ENCODE measurements at places on chromosomes 16 and 17.

GRCh38 chr16:76816475-76816874 lies 374.5 kb upstream of the MON1B start:
- no peak for DNase-seq

- DNase-seq = no peak
These were observed 139.5 kb upstream of the PMFBP1 start for GRCh38 chr16:72311426-72311825.

- DNase-seq = no peak
These were observed 7.6 kb downstream of the HDAC5 start for GRCh38 chr17:44115585-44116415.

GRCh38 chr17:50758524-50758923 lies 8.8 kb downstream of the ANKRD40CL start:
- DNase-seq = no peak

- peak; percentile 78 for DNase-seq
These were observed 7.6 kb downstream of the MYO1C start for GRCh38 chr17:1484676-1485422.

GRCh38 chr17:60173304-60173819 lies 23.6 kb downstream of the CA4 start:
- DNase-seq = no peak

- no peak for DNase-seq
These were observed 849 bp downstream of the CAPN15 start for GRCh38 chr16:528111-529011.

- DNase-seq = no peak
These were observed 19.3 kb downstream of the UBE2O start for GRCh38 chr17:76433693-76434092.

DNA sequence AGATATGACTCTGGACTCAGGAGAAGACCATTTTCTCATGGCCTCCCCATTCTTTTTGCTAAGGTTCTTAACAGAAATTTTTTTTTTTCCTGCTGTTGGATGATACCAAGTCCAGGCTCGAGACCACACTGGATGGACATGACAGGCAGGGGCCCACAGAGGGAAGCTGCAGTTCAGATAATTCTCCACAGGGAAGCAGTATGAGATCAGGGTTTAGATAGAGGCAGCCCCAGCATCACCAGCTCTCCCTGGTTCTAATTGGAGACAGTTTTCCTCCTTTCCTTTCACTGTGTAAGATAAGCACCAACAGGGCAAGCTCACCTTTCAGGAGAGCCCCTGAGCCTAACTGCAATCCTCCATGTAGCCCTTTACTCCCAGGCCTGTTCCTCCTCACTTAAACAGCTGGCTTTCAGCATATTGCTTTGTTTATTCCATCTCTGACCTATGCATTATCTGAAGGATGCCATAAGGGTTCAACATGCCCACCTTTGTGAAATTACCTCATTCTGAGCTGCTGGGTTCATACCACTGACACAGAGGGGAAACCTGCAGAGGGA lies 108.1 kb downstream of the SNX11 start:
- DNase-seq = no peak

- DNase-seq = no peak
These were observed 44.1 kb downstream of the RBBP6 start for GRCh38 chr16:24583494-24583893.

GRCh38 chr16:26335236-26335853 lies 643.6 kb downstream of the HS3ST4 start:
- no peak for DNase-seq

DNA sequence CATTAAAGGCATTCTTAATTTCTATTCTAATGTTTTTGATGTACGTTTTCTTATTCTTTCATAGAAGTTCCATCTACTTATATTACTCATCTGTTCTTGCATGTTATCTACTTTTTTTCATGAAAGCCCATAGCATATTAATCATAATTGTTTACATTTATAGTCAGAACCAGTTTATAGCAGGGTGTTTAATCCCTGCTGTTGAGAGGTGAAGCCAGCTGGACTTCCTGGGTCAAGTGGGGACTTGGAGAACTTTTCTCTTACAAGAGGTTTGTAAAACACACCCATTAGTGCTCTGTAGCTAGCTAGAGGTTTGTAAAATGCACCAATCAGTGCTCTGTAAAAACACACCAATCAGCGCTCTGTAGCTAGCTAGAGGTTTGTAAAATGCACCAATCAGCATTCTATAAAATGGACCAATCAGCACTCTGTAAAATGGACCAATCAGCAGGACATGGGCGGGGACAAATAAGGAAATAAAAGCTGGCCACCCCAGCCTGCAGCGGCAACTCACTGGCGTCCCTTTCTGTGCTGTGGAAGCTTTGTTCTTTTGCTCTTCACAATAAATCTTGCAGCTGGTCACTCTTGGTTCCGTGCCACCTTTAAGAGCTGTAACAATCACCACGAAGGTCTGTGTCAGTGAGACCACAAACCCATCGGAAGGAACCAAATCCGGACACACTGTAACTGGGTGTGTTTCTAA lies 120.6 kb downstream of the TANC2 start:
- DNase-seq = no peak

- DNase-seq = no peak
These were observed 40.7 kb downstream of the TBX4 start for GRCh38 chr17:61492759-61493526.

GRCh38 chr17:3907483-3908216 lies 8.6 kb downstream of the P2RX1 start:
- no peak for DNase-seq

- peak; percentile 27 for DNase-seq
These were observed 2.6 kb downstream of the RIPOR1 start for GRCh38 chr16:67531247-67531646.

DNA sequence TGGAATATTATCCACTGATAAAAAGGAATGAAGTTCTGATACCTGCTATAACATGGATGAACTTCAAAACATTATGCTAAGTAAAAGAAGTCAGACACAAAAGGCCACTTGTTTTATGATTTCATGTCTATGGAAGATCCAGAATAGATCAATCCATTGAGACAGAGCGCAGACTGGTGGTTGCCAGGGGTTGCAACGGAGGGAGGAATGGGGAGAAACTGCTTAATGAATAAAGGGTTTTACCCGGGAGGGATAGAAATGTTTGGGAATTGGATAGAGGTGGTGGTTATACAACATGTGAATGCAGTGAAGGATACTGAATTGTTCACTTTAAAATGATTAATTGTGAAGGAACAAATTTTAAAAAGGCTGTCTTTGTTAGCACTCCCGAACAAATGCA lies 30.2 kb downstream of the WDR59 start:
- no peak for DNase-seq

DNA sequence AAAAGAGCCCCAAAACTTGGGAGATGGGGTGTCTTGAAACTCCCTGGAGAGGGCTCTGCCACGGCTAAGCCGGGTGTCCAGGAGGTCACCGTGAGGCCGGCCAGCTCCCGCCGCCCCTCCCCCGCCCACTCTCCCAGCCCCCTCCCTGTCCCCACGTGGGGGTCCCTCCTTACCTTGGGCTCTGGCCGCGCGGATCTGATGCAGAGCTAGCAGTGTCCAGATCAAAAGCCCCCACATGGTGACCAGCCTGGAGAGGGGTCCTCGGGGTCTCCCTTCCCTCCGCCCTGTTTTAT lies 447 bp downstream of the SDK2 start:
- DNase-seq = no peak

DNA sequence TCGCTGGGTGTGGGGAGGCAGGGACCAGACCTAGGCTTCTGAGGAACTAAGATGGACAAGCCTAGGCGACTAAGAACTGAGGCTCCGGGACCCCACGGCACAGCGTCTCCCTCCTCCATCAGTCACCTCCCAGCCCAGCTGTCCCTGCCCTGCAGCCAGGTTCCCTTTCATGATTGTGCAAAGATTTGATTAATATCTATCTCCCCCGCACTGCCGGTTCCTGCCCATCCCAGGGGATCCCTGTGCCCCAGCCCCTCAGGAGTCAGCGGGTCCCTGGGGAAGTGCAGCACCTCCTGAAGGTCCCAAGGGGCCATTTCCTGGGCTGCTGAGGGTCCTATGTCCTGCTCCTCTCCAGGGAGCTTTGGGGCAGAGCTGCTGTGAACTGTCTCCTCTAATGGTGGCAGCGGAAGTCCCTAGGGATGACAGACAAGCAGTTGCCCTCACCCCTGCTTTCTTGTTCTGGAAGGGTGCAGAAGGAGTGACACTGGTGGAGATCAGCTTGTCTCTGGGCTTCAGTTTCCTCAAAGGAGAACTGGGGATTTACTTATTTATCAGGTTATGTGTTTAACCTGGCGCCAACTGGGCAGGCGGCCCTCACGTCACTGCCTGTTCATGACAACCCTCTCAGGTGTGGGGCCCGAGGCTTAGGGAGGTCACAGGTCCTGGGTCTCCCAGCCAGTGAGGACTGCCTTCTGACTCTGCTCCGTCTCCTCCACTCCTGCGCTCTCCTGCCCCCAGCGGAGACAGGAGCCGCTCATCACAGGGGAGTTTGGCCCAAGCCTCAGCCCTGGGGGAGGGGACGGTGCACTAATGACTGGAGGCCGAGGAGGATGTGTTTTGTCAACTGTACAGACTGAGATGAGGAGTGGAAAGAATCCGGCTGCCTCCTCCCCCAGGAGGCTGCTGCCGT lies 1.9 kb upstream of the C16orf74 start:
- no peak for DNase-seq

- no peak for DNase-seq
These were observed 19.0 kb downstream of the EMP2 start for GRCh38 chr16:10561425-10561824.

DNA sequence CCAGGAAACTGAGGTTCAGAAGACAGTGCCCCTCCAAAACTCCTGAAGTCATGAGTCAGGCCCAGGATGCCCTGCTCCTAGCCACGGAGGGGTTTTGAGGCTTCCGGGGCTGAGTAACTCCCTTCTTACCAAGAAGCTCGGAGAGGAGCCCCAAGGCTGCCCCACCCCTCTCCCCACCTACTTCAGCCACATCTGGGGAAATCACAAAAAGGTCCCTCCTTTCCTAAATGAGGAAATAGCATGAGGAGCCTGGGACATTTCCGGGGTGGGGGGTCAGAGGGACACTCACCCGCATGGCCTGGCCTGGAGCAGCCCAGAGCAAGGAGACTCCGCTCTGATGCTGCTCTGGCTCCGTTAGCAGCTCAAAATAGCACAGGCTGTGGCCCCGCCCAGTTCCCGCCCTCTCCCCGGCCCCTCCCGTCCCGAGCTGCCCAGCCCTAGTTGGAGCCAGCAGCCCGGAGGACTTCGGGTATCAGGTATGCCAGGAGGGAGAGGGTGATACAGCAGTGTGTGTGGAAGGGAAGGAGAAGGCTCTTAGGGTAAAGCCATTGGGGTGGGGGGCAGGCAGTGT lies 40.1 kb downstream of the MYO18A start:
- DNase-seq = peak; percentile 80

DNA sequence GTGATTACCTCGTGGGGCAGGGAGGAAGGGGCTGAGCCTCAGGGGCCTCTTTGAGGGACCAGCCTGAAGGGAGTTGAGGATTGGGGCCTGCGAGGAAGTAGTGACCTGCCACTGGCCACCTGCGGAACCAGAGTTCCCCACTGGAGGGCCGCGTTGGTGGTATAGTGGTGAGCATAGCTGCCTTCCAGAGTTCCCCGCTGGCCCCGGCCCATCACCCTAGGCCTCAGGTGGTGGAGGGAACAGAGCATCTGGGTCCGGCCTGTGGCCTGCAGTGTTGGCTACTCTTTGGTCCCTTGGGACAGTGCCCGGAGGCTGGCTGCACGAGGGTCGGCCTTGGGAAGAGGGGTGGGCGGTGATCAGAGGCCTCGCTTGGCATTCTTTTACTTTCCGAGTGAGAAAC lies 20.5 kb downstream of the MGAT5B start:
- DNase-seq = no peak

GRCh38 chr16:56121156-56121500 lies 70.2 kb upstream of the GNAO1 start:
- no peak for DNase-seq
